ENCODE measurements at places on chromosomes 13 and 19. TPM values are rescaled to one million over a fixed set of nuclear protein-coding genes. Genes with fewer than 3 reads are reported as not detected.

The RFPL4AL1 gene
- not detected for total RNA-seq

The KCNC3 gene
- 6.9 TPM for total RNA-seq

The SERPINE3 gene
- not detected for total RNA-seq

The NCAN gene
- 0.07 TPM for total RNA-seq

The FFAR1 gene
- total RNA-seq, result not detected

The FGF21 gene
- total RNA-seq, result 0.81 TPM

The NPHS1 gene
- 0.57 TPM for total RNA-seq

The RNF113B gene
- not detected for total RNA-seq

The SERTAD1 gene
- 30.3 TPM for total RNA-seq

The APOE gene
- 7.2 TPM for total RNA-seq

The ZNF460 gene
- 43.1 TPM for total RNA-seq

The RYR1 gene
- total RNA-seq, result 4.1 TPM

The ZNF813 gene
- total RNA-seq, result not detected

The SHISA7 gene
- not detected for total RNA-seq

The ODAD3 gene
- 0.52 TPM for total RNA-seq

The CHST8 gene
- not detected for total RNA-seq

The C19orf73 gene
- total RNA-seq, result 2.2 TPM

The FXYD1 gene
- 7.8 TPM for total RNA-seq

The CNFN gene
- total RNA-seq, result 13.9 TPM

The SPIB gene
- 0.96 TPM for total RNA-seq

The ENOX1 gene
- total RNA-seq, result 4.5 TPM
